AG04449 (cell line): ENCODE measurements at places on chromosomes 7 and 10.

- no peak for DNase-seq
These were observed 4.7 kb downstream of the RPA3 start for GRCh38 chr7:7713730-7714129.

DNA sequence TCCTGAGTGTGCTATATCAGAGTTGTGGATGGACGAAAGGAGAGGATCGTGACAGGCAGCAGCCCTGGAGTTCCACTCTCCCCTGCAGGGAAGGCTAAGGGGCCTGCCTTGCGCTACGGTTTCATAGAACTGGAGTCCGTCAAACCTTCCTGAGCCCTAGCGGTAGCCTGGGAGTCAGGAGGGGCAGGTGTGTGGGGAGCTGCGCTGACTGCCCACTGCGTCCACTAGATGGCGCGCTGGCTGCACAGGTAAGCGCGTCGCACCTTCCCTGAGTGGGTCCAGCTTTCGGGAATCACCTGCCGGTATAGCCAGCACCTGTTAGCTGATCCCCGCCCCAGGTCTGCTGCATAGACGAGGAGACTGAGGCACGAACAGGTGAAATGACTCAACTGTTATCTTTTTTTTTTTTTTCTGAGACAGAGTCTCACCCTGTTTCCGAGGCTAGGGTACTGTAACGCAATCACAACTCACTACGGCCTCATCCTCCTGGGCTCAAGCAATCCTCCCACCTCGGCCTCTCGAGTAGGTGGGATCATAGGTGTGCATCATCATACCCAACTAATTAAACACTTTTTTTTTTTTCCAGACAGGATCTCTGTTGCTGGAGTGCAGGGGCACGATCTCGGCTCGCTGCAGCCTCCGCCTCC is 20.2 kb upstream of the BAIAP2L1 start:
- DNase-seq = no peak

- DNase-seq = no peak
These were observed at the start of gene SP8 for GRCh38 chr7:20786779-20787659. Gene SP8, minus strand, starts transcription at chr7:20786886. Its CDS starts 88 bp downstream, at chr7:20786798.

DNA sequence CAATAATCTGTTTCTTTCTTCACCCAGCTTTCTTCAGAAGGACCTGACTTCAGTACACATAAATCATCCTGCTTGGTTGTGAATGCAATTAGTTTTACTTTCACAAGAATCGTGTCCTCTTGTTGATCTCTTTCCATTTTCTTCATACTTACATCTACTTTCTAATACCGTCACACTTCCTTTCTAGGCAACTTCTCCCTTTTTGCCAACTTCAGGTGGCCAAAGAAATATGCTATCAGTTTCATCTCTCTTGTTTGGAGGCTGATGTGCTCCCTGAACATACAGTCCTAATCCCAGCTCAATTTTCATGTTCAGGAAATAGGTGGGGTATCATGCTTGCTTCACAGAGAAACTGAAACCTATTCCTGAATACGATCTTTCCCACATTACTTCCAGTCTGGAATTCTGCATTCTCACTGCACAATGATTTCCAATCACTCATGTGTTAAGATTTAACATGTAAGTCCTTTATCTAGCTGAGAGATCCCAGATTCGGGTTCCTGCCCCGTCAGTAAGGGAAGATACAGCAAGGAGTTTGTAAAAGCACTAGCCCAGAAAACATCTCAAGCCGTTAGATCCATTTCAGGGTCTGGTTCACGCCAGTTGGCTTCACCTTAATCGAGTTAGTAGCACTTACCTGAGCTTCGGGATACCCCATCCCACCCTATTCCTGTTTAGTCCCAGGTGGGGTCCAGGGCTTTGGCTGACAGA is 994 bp downstream of the SLC25A28 start:
- DNase-seq = no peak

DNA sequence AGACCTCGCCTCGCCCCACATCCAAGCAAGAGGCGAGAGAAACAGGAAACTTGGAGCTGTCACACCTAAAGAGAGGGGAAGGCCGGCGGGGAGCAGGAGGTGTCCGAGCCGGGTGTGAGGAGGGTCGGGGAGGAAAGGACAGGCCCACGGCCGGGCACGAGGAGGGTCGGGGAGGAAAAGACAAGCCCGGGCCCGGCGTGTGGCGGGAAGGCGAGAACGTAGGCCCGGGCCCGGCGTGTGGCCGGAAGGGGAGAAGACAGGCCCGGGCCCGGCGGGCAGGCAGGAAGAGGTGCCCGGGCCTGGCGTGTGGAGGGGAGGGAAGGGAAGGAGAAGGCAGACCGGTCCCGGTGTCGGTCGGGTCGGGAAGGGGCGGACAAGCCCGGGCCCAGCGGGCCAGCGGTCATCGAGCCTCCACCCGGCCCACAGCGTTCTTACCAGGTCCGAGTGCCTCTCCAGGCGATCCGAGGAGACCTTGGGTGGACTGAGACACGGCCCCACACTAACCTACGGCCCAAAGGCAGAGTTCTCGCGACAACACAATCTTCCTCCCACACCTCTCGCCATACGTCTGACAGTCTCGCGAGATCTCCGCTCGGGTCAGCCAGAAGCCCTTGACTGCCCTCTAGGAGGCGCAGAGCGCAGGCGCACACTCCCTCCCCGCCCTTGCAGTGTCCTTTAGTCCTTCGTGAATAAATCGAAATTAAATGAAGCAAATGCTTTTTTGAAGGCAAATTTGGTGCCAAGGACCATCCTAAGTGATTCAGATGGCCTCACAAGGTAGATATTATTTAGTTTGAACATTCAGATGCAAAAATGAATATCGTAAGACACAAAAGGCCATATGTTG is at the start of gene NCOA4:
TSS of gene NCOA4 (minus strand) at position 533 of the 847 bp plus-strand sequence. CDS start 13,943 bp downstream, outside the sequence.
- DNase-seq = peak; percentile 86

GRCh38 chr10:22133749-22134624 is 83.8 kb downstream of the EBLN1 start:
- no peak for DNase-seq

DNA sequence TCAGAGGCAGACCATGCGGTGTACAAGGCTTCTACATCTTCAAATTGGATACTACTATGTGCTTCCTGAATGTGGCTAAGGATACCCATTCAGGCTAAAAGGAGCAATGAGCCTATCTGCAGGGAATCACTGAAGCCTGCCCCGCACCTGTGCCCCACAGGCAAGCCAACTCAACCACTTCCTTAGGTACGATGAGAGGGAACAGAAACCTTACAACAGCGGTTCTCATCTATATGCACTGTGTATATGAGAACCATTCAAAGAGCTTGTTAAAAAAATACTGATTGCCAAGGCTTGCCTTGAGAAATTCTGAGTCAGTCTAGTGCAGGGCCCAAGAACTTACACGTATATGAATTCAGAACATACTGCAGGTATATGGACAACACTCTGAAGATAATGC is 679.6 kb downstream of the PARD3 start:
- no peak for DNase-seq

GRCh38 chr10:85493703-85494102 is 872.9 kb downstream of the GRID1 start:
- no peak for DNase-seq

DNA sequence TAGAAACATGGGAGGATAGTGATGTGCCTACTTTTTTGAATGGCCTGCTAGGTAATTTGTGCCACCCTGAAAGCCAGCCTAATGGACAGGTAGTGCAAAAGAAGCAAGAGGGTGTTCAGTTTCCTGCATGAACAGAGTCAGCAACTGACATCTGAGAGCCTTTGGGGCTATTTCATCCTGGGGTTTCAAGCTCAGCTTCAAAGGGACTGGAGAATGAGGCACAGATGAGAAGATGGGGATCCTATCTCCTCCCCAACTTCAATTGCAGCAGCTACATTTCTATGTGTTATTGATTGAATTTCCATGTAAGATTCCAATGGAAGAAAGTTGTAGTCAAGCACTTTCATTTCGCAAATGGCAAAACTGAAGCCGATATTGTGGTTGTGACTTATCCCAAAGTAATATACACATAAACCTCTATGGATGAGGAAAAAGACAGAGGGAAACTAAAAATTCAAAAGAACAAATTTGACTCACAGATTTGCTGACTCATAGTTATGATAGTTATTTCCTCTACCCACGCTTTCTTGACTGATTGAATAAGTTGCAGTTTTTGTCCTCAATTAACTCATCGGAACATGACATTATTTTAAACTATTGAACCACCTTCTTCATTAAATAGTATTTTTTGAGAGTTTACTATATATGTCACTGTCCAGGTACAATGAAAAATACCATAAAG is 42.6 kb upstream of the NRP1 start:
- DNase-seq = no peak

DNA sequence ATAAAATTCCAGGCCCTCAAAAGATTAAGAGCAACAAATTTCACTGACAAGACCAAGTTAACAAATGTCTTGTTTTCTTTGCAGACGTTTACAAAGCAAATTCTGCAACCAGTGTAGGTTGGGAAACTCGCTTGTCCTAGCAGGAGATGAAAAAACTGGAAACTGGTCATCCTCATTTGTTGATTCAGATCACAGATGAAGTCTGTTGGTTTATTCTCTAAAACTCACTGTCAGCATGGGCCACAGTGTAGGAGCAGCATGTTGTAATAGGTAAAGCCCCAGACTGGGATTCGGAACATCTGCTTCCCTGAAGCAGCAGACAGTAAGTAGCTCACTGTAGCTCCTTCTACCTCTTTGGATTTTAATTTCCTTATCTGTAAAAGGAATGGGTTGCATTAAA is 31.5 kb downstream of the PANK1 start:
- no peak for DNase-seq

DNA sequence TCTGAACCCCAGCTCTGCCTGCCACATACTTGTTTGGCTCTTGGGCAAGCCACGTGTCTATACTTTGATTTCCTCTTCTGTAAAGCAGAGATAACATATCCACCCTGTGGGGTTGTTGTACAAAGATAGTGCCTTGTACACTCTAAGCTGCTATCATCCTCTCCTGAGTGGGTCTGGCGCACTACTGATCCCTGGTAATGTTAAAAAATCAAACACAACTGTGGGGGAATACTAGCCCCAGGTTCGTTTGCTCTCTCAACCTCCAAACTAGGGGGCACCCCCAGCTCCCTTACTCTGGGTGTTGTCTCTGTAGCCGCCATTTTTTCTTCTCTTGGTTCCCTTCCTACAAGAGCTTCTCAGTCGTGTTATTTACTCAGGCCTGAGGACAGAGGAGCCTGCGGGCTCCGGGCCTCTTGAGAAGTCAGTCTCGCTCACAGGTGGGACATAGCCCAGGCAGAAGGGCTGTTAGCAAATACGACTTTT is 1.0 kb downstream of the POLM start:
- DNase-seq = no peak

- no peak for DNase-seq
These were observed 73.6 kb downstream of the EGFR start for GRCh38 chr7:55092186-55092974.

DNA sequence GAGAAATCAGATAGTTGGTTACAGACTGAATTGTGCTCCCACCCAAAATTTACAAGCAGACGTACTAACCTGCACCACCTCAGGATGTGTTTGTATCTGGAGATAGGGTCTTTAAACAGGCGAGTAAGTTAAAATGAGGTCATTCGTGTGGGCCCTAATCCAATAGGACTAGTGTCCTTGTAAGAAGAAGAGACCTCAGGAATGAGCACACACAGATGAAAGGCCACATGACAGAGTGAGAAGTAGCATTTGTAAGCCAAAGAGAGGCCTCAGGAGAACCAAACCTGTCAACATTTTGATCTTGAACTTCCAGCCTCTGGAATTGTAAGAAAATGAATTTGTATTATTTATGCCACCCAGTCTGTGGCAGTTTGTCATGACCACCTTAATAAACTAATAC is 149.5 kb upstream of the VWC2 start:
- DNase-seq = no peak

DNA sequence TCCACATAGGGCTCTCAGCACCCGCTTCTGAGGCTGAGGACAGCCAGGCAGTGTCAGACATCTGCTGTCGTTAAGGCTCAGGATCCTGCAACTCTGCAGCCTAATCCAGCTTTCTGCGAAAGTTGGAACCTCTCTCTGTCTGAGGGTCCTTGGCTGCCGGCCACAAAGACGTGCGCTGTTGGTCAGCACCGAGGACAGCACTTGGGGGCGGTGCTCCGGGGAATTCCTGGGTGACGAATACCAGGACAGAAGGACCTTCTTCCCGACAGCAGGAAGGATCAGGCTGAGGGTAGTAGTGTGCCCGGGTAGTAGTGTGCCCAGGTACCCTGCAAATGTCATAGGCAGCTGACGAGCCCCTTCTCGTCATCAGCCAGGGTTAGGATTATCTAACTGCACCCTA is 16.0 kb upstream of the RASGEF1A start:
- no peak for DNase-seq

DNA sequence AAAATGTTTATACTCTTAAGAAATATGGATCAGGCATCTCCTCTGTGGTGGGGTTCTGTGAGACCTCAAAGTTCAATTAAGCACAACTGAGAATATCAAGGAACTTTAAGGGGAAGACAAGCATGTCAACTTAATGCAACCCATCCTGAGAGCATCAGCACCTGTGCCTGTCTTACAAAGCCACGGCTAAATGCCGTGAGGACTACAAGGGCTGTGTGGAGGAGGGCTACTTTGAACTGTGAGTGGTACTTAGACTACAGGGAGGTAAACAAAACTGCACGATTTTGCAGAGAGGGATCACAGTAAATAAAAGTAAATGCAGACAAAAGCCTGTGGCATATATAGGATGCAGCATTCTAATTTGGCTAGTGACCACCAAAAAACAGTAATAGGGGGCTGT is 139.1 kb downstream of the ATE1 start:
- no peak for DNase-seq

GRCh38 chr10:28177944-28178637 is 124.8 kb downstream of the MPP7 start:
- DNase-seq = no peak

GRCh38 chr10:44965651-44966097 is 6.1 kb downstream of the RASSF4 start:
- DNase-seq = no peak

DNA sequence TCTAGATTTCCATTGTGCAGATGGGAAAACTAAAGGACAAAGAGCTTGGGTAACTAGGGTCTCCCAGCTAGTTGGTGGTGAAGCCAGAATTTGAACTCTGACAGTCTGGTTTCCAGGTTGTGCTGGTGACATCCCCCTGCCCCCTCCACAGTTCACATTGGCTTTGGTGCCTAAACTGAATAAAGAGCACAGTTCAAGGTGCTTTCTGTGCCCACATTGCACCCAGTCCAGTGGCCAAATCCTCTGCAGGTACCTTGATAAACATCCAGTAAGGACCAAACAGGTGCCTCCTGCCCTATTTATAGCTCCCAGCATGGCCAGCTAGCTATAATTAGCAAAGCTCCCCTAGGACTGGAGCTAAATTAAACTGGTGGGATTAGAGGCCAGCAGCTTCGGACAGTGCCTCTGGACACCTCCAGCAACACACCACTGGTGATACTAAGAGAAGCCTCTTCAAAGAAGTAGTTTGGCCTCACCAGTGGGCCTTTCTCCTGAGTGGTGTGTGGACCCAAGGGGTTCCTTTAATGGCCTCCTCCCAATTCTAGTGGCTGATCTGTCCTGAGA is 59.9 kb downstream of the KCNMA1 start:
- no peak for DNase-seq

DNA sequence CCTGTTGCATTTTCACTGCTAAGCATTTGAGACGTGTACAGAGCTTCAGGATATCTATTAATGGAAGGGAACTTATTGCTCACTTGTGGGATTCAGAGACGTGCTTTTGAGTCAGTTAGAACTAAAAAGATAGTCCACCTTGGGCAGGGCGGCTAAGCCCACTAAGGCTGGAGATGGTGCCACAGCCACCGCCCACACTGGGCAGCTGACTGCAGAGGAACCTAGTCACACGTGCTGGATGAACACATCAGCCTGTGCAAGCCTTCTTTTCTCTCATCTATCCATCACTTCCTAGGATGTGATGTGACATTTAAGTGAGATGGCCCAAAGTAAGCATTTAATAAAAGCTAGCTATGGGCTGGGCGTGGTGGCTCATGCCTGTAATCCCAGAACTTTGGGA is 78.0 kb downstream of the PTPRE start:
- no peak for DNase-seq

GRCh38 chr7:92259610-92260247 is 14.0 kb downstream of the ANKIB1 start:
- DNase-seq = no peak
